NCI-H1417 treated with DMSO at 0.1 percent for 48 hours (cell line): ENCODE measurements at places on chromosomes 5 and 9.

DNA sequence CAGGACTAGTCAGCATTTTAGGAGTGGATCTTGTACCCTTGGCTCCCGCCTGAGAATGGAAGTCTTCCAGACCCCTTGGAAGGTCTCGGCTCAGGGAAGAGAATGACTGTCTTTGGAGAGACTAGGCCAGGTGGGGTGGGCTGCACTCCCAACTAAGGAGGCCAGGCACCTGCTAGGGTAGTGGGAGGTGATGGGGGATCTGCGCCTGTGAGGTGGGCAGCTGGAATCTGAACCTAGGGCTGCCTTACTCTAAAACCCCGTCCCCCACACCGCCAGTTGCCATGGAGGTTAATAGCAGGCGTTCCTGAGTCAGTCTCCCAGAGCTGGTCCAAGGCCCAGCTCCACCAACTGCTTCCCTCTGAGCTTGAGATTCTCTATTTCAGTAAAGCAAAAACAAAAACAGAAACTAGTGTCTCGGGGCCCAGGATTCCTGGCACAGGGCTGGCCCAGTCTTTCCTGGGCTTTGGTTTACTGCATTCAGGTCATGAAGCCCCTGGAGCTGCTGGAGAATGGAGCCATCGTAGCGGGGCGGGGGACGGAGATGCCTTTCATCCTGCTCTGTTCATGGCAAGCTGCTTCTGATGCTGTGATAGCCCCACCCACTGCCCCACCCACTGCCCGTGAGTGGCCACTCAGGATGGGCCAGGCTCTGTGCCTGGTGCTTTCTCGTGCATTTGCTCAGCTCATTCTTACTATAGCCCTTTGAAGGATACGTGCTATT, 57.5 kb downstream of the DAB2IP start:
- no peak for DNase-seq

DNA sequence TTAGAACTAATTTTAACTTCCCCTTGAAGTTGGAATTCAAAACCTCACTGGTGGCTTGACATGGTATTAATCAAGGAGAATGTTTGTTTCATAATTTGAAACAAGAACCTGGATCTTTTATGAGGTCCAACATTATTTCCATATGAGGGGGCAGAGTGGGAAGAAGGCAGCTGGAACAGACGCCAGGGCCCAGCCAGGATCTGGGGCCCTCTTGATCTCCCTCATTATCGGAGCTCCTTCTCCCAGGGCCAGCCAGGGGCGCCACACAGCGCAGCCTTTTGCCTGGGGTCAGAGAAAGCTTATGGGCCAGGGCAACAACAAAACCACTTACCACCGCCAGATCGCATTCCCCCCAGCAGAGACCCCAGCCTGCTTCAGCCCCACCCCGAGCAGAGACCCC, 27.1 kb upstream of the NKD2 start:
- DNase-seq = no peak

DNA sequence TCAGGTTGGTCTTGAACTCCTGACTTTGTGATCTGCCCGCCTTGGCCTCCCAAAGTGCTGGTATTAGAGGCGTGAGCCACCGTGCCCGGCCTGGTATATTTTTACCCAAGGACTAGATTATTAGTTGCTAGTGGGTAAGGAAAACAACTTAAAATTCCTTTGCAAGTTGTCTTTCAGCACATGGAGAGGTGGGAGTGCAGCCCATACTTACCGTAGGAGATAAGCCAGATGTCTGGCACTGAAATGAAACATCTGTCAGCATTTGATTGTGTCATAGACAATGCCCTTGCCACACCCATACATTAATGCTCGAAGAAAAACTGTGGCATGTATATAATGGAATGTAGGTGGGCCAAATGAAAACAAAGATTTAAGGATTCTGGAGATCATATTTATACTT, 36.6 kb upstream of the ANKH start:
- no peak for DNase-seq

DNA sequence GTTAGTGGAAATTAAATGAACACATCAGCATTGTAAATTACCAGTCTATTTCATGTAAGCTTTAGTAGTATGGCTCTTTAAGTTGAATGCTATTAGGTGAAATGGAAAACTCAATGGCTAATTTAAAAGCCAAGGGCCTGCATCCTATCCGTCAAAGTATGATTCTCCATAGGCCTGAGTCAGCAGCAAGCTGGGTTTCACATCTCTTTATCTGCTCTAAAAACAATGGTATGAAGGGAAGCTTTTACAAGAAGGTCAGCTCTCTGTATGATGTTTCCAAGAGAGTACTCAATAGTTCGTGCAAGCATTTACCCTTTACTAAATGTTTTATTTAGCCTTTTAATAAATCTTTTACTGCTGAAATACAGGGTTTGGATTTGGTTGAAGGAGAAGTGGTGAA, 62.8 kb downstream of the MAP1B start:
- DNase-seq = no peak

- DNase-seq = no peak
Observed at GRCh38 chr5:128782446-128782845, 182.8 kb upstream of the SLC27A6 start.

DNA sequence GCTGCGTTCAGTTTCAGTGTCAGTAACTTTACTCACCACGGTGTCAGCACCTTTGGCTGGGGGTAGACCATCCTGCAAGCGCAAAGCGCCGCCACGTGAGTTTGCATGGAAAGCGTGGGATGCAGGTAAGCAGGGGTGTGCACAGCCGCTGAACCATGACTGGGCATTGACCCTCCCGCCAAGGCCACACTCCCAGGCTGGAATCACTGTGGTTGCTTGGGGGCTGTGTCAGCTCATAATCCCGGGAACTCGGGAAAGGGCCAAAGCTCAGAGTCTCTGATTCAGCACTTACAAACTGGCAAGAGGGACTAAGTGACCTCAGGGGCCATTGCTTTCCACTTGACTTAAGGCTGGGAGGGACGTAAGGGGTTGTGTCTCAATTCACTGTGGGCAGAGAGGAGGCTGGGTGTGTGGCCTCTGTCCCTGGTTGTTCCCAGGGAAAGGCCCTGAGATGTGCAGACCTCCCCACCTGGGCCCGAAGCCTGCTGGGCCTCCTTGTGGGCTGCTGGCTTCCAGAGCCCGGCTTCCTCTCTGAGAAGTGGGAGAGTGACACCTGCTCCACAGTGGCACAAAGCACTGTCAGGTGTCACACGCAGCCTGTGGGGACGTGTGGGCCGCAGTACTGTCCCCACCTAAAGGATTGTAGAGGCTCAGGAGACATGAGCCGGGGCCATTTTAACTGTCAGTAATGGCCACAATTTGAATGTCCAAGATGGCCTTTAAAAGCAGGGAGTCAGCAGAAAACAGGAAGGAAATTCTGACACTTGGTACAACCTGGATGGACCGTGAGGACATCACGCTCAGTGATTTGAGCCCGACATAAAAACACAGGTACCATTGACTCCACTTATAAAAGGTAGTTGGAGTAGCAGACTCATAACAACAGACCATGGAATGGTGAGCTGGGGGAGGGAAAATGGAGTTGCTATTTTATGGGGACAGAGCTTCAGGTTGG, 16.7 kb downstream of the ABO start:
- DNase-seq = no peak

- no peak for DNase-seq
Observed at GRCh38 chr9:123174887-123175518, 93.4 kb downstream of the STRBP start.

GRCh38 chr9:21549251-21549765, 67.2 kb upstream of the IFNE start:
- DNase-seq = no peak

GRCh38 chr5:137648361-137648760, 87.5 kb downstream of the KLHL3 start:
- DNase-seq = no peak

DNA sequence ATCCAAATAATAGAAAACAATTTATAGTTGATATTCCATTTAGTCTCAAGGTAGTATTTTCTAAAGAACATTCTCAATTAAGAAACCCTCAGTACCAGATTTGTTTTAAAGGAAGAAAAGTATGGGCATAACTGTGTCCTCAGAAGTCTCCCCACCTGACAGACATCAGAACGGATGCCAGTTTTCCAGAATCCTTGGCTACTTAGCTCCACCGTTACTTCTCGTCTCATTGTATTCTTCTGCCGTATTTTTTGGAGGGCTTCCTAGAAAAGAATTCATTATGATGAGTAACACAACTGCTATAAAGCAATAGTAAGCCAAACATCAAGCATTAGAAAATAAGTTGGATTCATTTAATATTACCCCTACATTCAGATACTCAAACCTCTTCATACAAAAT, 67.8 kb downstream of the DROSHA start:
- DNase-seq = no peak

- DNase-seq = no peak
Observed at GRCh38 chr5:139930406-139930805, 112.7 kb downstream of the NRG2 start.

DNA sequence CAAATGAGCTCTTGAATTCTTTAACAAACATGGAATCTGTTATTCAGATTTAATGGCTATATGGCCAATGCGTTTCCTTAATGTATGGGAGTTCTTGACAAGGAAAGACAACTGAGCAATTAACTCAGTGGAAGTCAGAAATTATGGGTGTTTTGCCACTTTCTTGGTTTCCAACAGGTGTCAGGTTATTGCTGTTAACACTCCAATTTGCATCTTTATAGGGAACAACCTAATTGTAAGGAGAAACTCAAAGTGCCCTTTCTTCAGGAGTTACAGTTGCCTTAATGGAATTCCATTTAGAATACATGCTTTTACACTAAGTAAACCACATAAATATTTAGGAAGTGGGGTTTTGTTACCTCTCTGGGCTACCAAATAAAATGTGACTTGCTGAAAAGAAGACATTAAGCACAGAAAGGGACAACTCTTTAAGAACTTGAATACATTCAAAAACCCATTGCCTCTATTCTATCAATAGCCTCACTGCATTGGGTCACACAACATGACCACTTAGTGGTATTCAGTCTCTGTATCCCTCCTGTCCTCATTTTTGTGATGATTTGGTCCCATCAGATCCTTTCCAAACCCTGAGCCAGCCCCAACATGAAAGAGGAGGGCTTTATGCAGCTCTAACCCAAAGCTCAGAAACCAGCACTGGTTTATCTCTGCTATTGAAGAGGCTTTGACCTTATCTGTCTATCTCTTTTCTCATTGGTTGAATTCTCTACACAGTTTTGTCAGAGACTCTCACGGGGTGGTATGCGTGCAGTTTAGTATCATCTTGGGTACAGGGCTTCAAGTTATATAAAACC, 118.7 kb downstream of the EDIL3 start:
- DNase-seq = no peak

DNA sequence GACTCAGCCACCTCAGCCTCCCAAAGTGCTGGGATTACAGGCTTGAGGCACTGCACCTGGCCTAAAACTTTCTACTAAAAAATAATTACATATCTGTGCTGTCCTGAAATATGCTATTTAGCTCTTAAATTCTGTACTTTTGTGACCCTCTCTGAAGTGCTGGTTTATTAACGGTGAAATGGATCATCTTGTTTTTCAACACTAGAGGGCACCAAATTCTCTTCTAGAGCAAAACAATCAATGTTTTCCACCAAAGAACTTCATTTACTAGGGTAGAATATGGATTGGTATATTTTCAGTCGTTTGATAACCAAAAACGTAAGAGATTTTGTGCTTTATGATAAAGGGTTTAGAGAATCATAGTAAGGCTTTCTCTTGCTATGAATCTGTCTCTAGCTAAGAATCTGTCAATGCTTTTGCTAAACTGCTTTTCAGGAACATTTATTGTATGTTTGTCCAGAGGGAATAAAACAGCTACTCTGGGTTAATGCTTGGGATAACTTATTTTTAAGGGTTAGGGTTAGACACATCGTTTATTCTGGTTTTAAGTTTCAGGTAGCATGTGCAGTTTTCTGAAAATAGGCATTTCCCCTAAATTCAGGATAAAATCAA, 63.6 kb downstream of the RNF180 start:
- peak; percentile 5 for DNase-seq

- no peak for DNase-seq
Observed at GRCh38 chr9:27489087-27489876, 34.8 kb upstream of the IFNK start.

DNA sequence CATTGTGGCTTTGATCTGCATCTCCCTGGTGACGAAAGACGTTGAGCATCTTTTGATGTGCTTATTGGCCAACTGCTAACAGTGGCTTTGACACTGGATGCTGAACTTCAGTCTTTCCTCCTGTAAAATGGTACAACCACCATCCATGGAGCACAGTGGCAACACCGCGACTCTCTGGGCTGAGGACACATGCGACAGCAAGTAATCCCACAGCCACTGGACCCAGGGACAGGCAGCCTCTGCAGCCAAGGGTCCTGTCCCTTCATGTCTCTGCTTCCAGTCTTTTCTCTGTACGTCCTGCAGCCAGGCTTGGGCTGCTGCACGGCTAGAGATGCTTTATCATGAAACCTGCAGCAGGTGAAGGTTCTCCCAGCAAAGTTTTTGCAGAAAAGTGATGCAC, 83.5 kb downstream of the DAP start:
- no peak for DNase-seq

DNA sequence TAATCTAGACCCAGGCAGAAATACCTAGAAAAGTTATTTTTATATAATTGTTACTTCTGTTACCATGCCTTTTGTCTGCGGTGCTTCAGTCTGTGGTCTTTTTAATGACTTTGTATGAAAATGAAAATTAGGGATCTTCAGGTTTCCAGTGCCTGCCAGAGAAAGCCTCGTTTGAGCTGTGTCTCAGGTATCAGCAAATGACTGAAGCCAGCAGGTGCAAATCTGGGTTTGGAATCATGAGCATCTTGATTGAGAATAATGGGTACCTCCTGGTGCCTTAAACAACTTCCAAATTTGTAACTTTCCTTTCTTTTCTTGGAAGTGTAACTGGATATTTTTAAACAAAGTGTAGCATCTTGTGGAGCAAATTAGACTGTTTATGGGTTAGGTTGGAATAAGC, 4.3 kb downstream of the ZBTB34 start:
- DNase-seq = no peak

GRCh38 chr5:134507452-134507851, 18.0 kb upstream of the JADE2 start:
- DNase-seq = no peak

DNA sequence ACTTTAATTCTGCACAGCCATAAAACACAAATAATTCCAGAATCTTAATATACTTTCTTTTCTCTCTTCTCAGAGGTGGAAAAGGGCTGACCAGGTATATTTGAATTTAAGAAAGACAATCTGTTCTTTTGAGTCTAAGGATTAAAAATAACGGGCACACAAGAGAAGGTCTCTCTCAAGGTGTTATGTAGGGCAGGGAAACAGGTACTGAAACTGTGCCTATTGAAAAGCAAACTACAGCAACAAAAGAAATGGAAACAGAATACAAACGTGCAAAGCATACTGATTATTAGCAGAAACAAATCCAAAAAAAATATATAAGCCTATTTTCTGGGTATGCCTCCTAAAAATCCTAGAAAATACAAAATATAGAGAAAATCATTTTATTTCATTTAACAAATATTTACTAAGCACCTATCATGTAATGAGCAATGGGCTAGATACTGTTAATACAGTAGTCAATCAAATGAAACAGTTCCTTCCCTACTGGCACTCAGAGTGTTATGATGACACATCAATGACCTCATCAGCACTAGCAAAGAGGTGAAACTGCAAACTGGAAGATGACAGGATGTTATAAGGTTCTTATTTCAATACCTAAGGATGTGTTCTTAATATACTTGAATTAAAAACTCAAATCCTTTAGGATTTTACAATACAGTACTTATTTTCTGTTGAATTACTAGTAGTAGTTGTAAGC, 87.7 kb downstream of the AUH start:
- DNase-seq = no peak

GRCh38 chr5:106523852-106524251, 1146.9 kb downstream of the EFNA5 start:
- DNase-seq = no peak
